Activated naive CD4-positive, alpha-beta T cell treated with anti-CD3 and anti-CD28 coated beads, Interleukin-2, amount 50 U/mL, for 72 hours (primary cell): ENCODE measurements at places on chromosomes 4 and X.

- DNase-seq = no peak
Measured at GRCh38 chr4:6776920-6777635, 5.4 kb upstream of the KIAA0232 start.

DNA sequence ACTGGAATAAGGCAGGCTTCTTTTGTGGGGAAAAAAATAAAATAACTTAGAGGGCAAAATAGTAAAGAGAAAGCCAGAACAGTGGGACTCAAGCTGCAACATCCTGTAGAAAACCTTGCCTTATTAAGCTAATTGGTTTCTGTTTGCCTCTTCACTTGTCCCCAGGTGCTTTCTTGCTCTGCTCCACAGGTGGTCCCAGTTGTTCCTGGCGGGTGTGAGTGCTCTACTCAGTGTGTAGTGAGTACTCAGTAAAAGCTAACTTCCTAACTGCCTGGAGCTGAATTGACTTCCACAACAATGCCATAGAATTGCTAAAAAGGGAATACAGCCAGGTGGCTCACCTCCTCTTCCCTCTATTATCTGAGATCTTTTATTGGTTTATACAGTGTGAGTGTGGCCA, 930.2 kb downstream of the C4orf33 start:
- DNase-seq = no peak

DNA sequence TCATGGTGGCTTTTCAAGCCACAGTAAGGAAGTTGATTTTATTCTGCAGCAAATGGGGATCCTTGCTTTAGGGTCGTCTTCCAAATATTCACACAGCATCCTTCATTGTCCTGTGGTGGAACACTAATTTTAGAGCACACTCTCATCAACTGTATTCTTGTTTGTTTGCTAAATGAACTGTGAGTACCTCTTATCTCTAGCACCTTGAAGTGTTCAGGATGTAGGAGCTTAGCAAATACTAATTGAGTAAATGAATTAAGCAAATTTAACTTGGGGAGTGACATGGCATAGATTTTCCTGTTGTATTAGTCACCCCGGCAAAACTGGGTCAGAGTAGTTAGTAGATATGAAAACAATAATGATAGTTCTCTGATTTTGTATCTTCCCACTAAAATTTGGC, 156.9 kb downstream of the UBE2NL start:
- DNase-seq = no peak

- DNase-seq = no peak
Measured at GRCh38 chr4:2071912-2072867, 13.1 kb downstream of the NAT8L start.

- no peak for DNase-seq
Measured at GRCh38 chrX:39501822-39502221, 595.9 kb downstream of the BCOR start.

GRCh38 chr4:176276710-176277109, 7.7 kb upstream of the ASB5 start:
- DNase-seq = no peak

GRCh38 chr4:120130786-120131185, 64.1 kb upstream of the MAD2L1 start:
- no peak for DNase-seq

GRCh38 chrX:153772316-153773217, 8.3 kb upstream of the SRPK3 start:
- DNase-seq = no peak

DNA sequence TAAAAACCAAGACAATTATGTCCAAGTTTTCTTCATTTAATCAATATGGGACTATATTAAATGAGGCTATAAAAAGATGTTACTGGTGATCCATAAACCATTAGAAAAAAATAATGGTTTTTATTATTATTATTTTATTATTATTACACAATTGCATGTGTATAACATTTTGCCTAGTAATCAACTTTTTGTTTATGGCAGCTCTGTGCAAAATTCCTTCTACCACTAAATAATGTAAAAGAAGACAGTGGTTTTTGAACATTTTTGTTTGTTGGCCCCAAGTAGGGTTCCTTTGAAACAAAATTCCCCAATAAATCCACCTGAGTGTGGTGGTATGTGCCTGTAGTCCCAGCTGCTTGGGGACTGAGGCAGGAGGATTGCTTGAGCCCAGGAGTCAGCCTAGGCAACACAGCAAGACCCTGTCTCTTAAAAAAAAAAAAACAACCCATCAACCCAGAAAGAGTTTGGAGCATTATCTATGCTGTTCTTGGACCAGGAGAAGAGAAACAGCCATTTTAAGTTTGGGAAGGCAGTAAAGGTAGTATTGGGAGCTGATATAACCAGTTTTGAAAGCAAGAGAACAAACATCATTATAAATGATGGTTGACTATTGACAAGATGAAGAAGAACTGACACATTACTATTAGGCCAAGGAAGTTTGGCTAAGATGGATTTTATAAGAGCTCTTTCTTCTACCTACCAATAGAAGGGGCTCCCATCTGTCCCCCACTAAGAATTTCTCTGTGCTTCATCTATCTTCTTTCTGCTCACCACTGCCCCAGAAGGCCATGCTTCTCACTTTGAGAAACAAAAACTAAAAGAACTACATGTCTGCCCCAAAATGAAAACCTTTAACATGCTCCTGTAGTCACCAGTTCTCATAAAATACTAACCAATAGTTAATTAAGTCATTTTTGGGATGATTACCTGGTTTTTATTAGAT, 2.2 kb downstream of the TMEM156 start:
- DNase-seq = no peak
